Forelimb muscle (tissue), 1 donor: ENCODE measurements at places on chromosomes 3 and 15. TPM values are rescaled to one million over a fixed set of nuclear protein-coding genes. Genes with fewer than 3 reads are reported as not detected.

TNFAIP8L3 gene
- polyA plus RNA-seq, result 1.7 TPM

CLDN16 gene
- polyA plus RNA-seq, result 0.13 TPM

CSPG4 gene
- 108 TPM for polyA plus RNA-seq

GRK7 gene
- 0.10 TPM for polyA plus RNA-seq

AMT gene
- 14.4 TPM for polyA plus RNA-seq

ADAMTS17 gene
- 4.0 TPM for polyA plus RNA-seq

PPM1L gene
- 10.0 TPM for polyA plus RNA-seq

NSMCE3 gene
- 5.8 TPM for polyA plus RNA-seq

SGO1 gene
- polyA plus RNA-seq, result 4.5 TPM

DNAJB8 gene
- not detected for polyA plus RNA-seq

CPNE9 gene
- not detected for polyA plus RNA-seq

ASB14 gene
- polyA plus RNA-seq, result 0.89 TPM

ARHGAP11A gene
- 14.4 TPM for polyA plus RNA-seq

CHRM5 gene
- not detected for polyA plus RNA-seq

GP9 gene
- polyA plus RNA-seq, result 0.42 TPM

EPHA3 gene
- polyA plus RNA-seq, result 13.8 TPM

C3orf20 gene
- 0.11 TPM for polyA plus RNA-seq

CCR5 gene
- polyA plus RNA-seq, result 0.40 TPM

WDR93 gene
- 0.18 TPM for polyA plus RNA-seq

CACNA1D gene
- 1.4 TPM for polyA plus RNA-seq
